Fibroblast of pulmonary artery (primary cell): ENCODE measurements at places on chromosomes 3 and 15.
A peak's percentile ranks its signal among the peaks of the same experiment; 100 is the strongest.

DNA sequence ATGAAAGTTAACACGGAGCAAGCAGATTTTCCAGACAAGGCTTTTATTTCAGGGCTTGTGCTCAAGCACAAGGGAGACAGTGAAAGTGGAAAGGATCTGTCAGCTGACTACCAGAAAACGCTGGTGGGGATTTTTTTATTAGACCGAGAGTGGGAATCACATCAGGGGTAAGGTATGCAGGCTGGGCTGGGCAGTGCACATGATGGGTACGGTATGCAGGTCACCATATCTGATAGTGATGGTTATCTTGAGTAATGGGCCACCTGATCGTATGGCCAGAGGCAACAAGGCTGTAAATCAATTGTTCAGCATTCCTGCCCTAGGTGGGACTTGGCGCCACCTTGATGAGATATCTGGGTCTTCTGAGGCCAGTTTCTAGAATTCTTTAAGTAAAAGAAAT is 36.9 kb upstream of the PIAS1 start:
- no peak for DNase-seq

- no peak for DNase-seq
Observed at GRCh38 chr15:80399508-80399907, 4.7 kb upstream of the ARNT2 start.

GRCh38 chr15:89822611-89822950 is 7.9 kb upstream of the ANPEP start:
- DNase-seq, result no peak

DNA sequence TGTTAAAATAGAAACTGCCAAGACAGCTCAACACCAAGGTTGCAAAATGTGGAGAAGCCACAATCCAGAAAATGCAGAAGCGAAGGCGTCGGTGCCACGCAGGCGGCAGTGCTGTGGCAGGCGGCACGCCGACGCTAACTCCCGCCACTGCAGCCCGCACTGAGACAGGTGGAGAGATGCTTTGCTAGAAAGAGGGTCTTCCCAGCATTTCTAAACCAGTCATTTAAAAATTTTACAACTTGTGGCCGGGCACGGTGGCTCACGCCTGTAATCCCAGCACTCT is 23.2 kb downstream of the CYFIP1 start:
- no peak for DNase-seq

- no peak for DNase-seq
Observed at GRCh38 chr15:63134245-63134985, 12.8 kb downstream of the LACTB start.

- no peak for DNase-seq
Observed at GRCh38 chr15:80450811-80451321, 46.7 kb downstream of the ARNT2 start.

GRCh38 chr3:150232992-150233451 is 175.1 kb upstream of the TSC22D2 start:
- peak; percentile 81 for DNase-seq

- peak; percentile 83 for DNase-seq
Observed at GRCh38 chr3:72100601-72101187, 315.7 kb upstream of the PROK2 start.

- DNase-seq, result no peak
Observed at GRCh38 chr3:144129536-144130214, 158.1 kb downstream of the DIPK2A start.

DNA sequence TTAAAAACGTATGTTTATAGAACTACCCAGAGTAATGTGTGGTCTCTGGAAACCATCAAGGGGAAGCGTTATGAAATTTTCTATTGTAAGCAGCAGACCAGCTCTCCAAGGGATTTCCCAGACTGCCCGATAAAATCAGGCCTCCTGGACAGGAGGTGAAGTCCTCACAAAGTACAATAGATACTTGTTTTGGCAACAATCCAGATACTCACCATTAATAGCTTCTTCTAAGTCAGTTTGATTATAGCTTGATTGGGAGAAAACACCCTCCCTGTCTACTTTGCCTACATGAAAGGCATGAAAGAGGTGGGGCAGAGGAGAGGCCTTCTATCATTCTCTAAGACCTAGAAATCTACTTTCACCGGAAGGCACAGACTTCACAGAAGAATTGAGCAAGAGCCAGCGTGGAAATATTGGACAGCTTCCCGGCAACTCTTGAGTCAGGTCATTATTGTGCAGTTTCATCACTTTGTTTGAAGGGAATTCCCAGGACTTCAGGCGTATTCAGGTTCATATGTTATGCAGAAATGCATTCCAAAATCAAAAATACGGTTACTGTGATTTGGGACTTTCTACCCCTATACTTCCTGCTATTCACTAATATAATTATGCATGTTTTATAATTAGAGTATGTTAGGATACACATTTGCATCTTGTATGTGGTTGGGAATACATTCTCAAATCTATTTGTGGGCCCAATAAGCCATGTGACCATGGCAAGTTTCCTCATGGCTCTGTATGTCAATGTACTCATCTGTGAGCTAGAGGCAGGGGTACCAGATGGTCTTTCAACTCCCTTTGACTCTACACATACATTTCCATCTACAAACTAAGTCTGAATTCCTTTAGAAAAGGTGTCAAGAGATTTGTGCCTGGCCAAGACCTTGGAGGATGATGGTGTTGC is 103.5 kb downstream of the CD47 start:
- DNase-seq, result peak; percentile 100

GRCh38 chr3:187694801-187695200 is 7.6 kb downstream of the RTP2 start:
- peak; percentile 8 for DNase-seq

GRCh38 chr15:42457445-42458442 is 33.2 kb downstream of the ZNF106 start:
- DNase-seq, result peak; percentile 96

DNA sequence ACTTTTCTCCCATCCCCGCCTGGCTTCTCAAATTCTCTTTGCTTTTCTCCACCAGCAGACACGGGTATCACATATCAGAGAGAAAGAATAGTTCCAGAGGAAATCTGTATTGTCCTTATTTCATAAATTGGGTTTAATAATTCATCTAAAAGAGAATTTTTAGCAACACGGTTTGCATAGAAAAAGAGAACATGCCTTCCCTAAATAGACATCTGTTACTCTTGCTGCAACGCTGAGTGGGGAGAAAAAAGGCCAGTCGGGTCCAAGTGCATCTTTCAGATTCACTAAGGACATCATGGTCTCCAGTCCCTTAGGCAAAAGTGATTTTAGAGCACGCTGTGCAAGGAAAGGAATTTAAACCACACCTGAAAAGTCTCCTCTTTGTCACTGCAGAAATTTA is 201.3 kb downstream of the ABHD5 start:
- DNase-seq, result no peak
